T-helper 17 cell (primary cell): ENCODE measurements at places on chromosomes 12 and 14.

- no peak for DNase-seq
Observed at GRCh38 chr14:49206828-49207227, 379.4 kb downstream of the RPS29 start.

- no peak for DNase-seq
Observed at GRCh38 chr14:105161309-105161708, 7.3 kb downstream of the JAG2 start.

- no peak for DNase-seq
Observed at GRCh38 chr12:5309654-5310053, 122.3 kb upstream of the NTF3 start.

- DNase-seq, result no peak
Observed at GRCh38 chr12:19190292-19191031, 60.9 kb downstream of the PLEKHA5 start.

DNA sequence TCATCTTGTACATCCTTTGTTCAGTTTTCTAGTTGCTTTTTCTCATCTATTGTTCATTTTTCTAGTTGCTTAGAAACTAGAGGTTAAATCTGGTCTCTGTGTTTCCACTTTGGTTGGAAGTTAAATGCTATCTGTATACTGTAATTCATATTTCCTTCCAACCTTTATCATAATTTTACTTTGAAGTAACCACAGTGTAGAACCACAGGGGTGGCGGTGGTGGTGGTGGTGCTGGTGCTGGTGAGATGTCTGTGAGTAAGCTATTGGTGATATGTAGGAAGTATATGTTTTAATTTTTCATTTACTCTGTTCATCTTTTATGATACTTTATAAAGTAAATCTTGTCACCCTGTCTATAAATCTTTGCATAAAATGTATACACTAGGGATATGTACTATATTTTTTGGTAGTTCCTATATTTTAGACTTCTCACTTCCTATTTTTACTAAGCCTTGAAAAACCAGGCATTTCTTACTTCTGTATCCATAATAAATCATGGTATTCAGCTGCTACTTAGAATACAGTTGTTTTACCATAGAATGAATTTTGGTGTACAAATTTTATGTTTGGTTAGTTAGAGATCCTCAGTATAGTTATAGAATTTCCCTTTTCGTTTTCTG, 31.9 kb downstream of the CCDC91 start:
- DNase-seq, result peak; percentile 26

- no peak for DNase-seq
Observed at GRCh38 chr12:17579205-17580026, 510.6 kb downstream of the RERGL start.

GRCh38 chr14:59776468-59776867, 94.1 kb downstream of the RTN1 start:
- DNase-seq, result no peak
